Renal pelvis (tissue), 12 donors: ENCODE measurements at places on chromosomes 16 and 17.

DNA sequence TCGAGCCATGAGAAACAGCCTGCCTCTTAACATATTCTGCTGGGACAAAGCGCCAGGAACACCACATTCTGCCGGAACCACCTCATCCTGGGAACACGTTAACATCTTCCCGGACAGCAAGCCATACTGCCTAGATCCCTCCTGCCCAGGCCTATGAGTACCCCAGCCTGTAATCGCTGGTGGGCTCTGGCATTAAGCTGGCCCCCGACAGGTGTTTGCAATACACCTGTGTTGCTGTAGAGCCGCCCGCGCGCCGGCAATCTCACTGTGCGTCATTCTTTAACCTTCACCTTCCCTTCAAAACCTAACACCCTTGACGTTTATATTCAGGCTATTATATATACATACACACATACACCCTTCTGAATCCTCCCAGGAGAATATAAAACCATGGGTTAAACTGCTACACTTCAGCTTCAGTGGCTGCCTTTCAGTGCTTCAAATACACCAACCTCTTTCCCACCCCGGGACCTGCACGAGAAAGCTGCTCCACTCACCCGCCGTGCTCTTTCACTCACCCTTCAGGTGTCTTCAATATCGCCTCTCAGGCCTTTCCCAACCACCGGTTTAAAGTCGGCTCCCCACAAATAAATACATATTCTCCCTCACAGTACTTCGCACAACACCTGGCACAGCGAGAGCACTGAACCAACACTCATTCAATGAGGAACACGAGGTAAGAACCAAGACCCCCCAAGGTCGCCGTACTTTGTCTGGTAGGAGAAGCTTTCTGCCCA is 1.0 kb upstream of the ENDOV start:
- no peak for DNase-seq

DNA sequence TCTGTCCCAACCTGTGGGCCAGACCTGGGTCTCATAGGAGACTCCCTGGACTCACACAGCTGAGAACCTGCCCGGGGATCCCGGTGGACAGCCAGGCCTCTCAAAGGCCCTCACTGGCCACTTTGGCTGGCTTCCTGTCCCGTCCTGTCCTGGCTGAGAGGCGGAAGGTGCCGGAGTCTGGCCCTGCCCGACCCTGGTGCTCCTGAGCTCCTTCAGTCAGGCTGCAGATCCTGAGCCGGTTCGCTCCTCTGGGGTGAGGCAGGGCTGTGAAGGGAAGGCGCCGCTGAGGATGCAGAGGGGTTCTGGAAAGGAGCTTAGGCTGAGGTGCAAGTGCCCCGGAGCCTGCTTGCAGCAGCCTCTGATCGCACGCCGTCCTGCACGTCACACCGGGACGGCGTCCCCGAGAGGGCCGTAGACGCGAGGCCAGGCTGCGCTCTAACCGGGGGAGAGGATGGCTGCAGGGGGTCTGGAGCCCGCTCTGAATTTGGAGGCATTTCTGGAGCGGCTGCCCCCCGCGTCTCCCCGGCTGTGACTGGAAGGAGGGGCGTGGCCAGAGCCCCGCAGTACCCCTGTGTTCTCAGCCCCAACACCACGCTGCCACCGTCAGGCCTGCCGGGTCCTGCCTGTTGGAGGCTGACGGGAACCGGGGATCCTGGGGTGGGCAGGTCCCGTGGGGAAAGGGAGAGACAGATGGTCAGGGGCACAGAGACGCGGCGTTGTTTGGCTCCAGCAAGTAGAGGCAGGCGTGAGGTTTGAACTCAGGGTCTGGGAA is 4.1 kb downstream of the HGS start:
- no peak for DNase-seq

- peak; percentile 64 for DNase-seq
Measured at GRCh38 chr16:9996221-9996620, 186.0 kb downstream of the GRIN2A start.

DNA sequence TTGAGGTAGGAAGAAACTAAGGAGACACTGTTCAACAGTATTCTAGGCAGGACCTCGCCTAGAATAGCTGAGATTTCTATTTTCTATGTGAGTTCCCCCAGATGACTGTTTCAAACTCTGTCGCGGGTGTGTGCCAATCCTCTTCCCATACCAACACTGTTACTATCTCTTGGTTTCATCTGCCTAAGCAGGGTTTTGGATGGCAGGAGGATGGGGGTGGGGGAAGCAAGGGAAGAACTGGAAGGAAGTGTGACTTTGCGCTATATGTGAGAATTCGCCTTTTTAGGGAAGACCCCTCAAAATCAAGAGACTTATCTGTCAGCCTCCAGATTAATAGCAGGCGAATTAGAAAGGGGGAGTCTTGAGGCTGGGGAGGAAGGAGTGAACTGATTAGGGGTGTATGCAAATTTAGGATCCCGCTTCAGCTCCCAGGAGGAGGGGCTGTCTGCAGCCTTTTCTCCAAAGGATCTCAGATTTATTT is 521 bp upstream of the G6PC3 start:
- DNase-seq, result no peak

GRCh38 chr17:14547556-14547955 is 246.7 kb downstream of the HS3ST3B1 start:
- no peak for DNase-seq
